Activated CD4-positive, alpha-beta T cell treated with anti-CD3 and anti-CD28 coated beads, Interleukin-2, amount 10 ng/mL, durations not matched to agents 7 days and 5 days (primary cell): ENCODE measurements at places on chromosomes 6 and 20. TPM values are rescaled to one million over a fixed set of nuclear protein-coding genes. Genes with fewer than 3 reads are reported as not detected.

DNA sequence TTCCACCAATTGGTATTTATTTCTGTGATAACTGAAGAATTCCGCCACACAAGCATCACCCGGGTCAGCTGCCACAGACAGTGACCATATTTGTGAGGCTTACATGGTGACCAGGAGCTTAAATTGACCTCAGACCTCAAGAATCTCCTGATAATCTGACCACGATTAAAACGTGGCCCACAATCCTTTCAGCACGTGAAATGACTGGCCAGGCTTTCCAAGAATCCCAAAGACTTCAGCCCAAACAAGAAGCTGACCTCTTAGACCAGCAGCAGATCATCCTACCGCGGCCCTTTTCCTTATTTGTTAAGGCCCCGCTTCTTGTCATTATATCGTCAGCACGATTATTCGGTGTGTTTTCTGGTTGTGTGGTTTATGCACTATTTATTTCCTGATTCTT, 45.6 kb upstream of the CD93 start:
- H3K27me3 ChIP-seq, result peaks cover 5% of the 10 kb centered on the region
- H3K36me3 ChIP-seq, result no peaks in the 10 kb centered on the region
- peaks cover 5% of the 10 kb centered on the region for H3K4me1 ChIP-seq
- no peak overlapping the region for H3K4me3 ChIP-seq
- DNase-seq, result no peak

- no peak for DNase-seq
- peaks cover 77% of the 10 kb centered on the region for H3K27me3 ChIP-seq
- H3K27ac ChIP-seq, result no peak overlapping the region
- peaks cover 3% of the 10 kb centered on the region for H3K36me3 ChIP-seq
Observed at GRCh38 chr20:56628015-56628872, 862 bp upstream of the TFAP2C start.

DNA sequence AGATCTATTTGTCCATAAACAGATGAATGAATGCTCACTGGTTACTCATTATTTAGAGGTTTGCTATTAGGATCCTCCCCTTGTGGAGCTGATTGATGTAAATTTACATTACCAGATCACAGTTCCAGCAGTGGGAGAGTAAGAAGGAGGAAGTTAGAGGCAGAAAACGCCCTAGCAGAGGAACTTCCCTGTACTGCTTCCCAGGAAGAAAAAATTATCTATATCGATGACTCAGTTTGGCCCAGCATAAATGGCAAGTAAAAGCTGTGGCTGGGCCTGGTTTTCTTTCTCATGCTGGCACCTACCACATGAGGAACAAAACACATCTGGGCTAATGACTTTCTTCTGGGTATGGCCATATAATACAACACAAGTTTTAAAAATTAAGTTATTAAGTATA, 35.7 kb downstream of the DNAAF9 start:
- H3K36me3 ChIP-seq, result peaks cover 8% of the 10 kb centered on the region
- H3K4me1 ChIP-seq, result peaks cover 16% of the 10 kb centered on the region
- no peak overlapping the region for H3K4me3 ChIP-seq
- no peak overlapping the region for H3K27ac ChIP-seq
- no peaks in the 10 kb centered on the region for H3K27me3 ChIP-seq

- peaks cover 16% of the 10 kb centered on the region for H3K4me1 ChIP-seq
- peaks cover 29% of the 10 kb centered on the region for H3K27me3 ChIP-seq
- no peaks in the 10 kb centered on the region for H3K36me3 ChIP-seq
- peak overlapping the region; percentile 50 for H3K27ac ChIP-seq
- DNase-seq, result peak; percentile 20
Observed at GRCh38 chr20:37406010-37406998, 60.4 kb downstream of the SRC start.

- H3K4me1 ChIP-seq, result peaks cover 4% of the 10 kb centered on the region
- H3K4me3 ChIP-seq, result no peak overlapping the region
- no peaks in the 10 kb centered on the region for H3K27me3 ChIP-seq
- no peaks in the 10 kb centered on the region for H3K36me3 ChIP-seq
- no peak overlapping the region for H3K27ac ChIP-seq
Observed at GRCh38 chr6:5203546-5203945, 57.2 kb downstream of the LYRM4 start.

DNA sequence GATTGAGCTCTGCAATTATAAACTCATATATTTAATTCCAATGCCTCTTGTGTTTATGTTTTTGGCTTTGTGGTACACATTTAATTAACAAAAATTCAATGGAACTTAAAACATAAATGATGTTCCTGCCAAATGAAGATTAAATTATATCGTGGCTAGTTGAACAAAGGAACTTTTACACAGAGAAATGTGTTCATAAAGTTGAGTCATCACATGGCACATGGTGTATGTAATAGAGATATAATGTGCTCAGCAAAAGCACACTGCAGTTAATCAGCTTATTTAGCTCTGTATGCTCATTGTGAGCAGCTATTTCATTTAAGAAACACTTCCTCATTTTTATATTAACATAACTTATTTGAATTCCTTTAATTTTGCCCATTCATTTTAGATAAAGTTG, 1295.6 kb upstream of the CITED2 start:
- no peaks in the 10 kb centered on the region for H3K4me1 ChIP-seq
- H3K36me3 ChIP-seq, result no peaks in the 10 kb centered on the region
- H3K4me3 ChIP-seq, result no peak overlapping the region
- H3K27me3 ChIP-seq, result no peaks in the 10 kb centered on the region
- no peak overlapping the region for H3K27ac ChIP-seq
- DNase-seq, result no peak

DNA sequence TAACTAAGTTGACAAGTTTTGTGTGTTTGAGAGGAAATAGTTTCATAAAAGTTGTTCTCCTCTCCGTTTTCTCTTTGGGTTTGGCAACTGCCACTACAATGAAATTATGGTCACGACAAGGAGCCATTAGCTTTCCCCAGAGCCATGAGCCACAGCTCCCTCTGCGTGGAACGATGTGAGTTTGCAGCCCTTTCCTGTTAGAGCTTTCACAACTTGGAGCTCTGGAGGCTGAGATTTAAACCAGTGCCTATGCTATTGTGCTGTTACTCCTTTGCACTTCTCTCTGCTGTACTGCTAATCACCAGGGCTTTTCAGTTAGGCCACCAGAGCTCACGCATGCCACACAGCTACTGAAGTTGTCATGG, 29.3 kb upstream of the TXNDC5 start:
- no peak overlapping the region for H3K27ac ChIP-seq
- H3K4me1 ChIP-seq, result no peaks in the 10 kb centered on the region
- no peak for DNase-seq
- no peaks in the 10 kb centered on the region for H3K36me3 ChIP-seq

DNA sequence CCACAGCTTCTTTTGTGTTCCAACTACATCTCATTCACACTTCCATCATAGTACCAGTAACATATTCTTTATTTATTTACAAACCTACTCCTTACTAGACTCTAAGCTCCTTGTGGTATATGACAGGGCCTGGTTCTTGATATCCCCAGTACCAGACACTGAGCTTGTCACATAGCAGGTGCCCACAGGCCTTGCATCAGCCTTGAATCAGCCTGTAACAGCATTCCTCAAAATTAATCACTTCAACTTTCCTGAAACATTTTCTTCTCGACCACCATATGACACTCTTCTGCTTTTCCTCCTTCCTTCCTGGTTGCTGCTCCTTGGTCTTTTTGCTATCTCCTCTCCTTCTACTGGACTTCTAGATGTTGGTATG, 24.7 kb upstream of the SRPK1 start:
- no peaks in the 10 kb centered on the region for H3K36me3 ChIP-seq
- H3K27me3 ChIP-seq, result peaks cover 4% of the 10 kb centered on the region
- no peak for DNase-seq
- H3K27ac ChIP-seq, result no peak overlapping the region
- no peaks in the 10 kb centered on the region for H3K4me1 ChIP-seq
- H3K4me3 ChIP-seq, result no peak overlapping the region

DNA sequence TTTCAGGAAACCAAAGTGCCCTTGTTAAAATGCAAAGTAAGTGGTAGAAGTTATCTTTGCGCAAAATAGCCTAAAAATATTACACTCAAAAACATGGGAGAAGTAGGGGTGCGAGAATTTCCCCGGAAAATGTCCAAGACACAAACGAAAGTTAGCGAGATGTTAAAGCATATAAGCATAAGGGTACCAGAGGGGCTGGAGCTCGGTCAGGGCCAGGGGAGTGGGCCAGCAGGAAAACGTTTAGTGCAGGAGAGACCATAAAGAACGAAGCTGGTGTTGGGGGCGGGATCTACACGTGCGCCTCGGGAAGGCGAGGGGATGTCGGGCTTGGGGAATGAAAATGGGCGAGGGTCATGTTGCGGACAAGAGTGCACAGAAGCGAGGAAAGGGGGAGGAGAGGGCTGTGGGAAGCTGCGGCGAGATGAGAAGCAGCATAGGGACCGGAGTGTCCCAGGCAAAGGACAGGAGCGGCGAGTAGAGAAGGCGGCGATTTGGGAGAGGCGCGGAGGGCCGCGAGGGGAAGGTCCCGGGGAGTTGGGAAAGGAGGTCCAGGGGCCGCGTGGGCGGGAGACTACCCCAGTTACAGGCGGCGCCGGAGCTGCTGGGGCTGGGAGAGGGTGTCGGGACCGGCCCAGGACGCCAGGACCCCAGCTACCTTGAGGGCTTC, 600 bp downstream of the XPO5 start:
- peaks cover 52% of the 10 kb centered on the region for H3K4me1 ChIP-seq
- H3K36me3 ChIP-seq, result peaks cover 43% of the 10 kb centered on the region
- H3K27ac ChIP-seq, result peak overlapping the region; percentile 85
- DNase-seq, result peak; percentile 18
- H3K4me3 ChIP-seq, result peak overlapping the region; percentile 91

GRCh38 chr6:18262702-18263417, 1.5 kb downstream of the DEK start:
- peaks cover 53% of the 10 kb centered on the region for H3K4me1 ChIP-seq
- peak; percentile 65 for DNase-seq
- H3K36me3 ChIP-seq, result peaks cover 61% of the 10 kb centered on the region
- peak overlapping the region; percentile 89 for H3K4me3 ChIP-seq
- H3K27me3 ChIP-seq, result no peaks in the 10 kb centered on the region

- no peak for DNase-seq
- H3K27ac ChIP-seq, result no peak overlapping the region
- no peaks in the 10 kb centered on the region for H3K4me1 ChIP-seq
- no peaks in the 10 kb centered on the region for H3K36me3 ChIP-seq
- no peaks in the 10 kb centered on the region for H3K27me3 ChIP-seq
Observed at GRCh38 chr6:38504996-38505395, 134.7 kb downstream of the BTBD9 start.

DNA sequence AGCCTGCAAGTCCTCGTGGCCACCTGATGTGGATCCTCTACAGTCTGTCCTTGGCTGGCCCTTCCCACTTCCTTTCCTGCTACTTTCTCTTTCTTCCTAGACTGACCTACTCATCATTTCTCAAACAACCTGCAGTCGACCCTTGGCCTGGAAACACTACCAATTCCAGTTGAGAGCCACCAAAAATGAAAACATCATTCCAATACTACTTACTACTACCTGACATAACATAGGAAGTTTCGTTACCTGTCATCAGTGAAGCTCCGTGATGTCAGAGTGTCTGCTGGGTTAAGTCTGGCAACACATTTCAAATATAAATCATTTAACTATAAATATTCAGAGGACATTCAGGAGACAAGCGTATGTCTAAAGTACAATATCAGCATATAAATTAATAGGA, 13.8 kb downstream of the GZF1 start:
- no peaks in the 10 kb centered on the region for H3K27me3 ChIP-seq
- H3K4me1 ChIP-seq, result peaks cover 5% of the 10 kb centered on the region
- no peak overlapping the region for H3K4me3 ChIP-seq
- H3K27ac ChIP-seq, result peak overlapping the region; percentile 15
- DNase-seq, result no peak
- H3K36me3 ChIP-seq, result peaks cover 43% of the 10 kb centered on the region

DNA sequence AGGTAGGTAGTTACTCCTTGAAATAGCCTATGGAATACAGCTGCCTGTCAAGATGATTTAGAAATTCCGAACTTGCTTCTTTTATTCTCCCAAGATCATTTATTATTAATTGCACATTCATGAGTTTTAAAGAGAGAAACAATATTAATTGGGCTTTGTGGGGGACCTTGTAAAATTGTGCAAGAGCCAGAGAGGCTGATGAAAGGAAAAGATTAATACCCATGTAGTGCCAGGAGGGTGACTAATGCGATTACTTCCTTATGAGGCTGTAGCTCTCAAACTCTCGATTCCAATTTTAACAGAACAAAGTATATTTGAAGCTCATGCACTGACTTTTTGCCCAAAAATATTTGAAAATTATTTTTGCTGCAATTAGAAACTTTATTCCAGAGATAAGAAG, 423.8 kb upstream of the ID4 start:
- H3K4me1 ChIP-seq, result no peaks in the 10 kb centered on the region
- H3K36me3 ChIP-seq, result no peaks in the 10 kb centered on the region
- DNase-seq, result no peak
- no peak overlapping the region for H3K27ac ChIP-seq
- H3K27me3 ChIP-seq, result no peaks in the 10 kb centered on the region

DNA sequence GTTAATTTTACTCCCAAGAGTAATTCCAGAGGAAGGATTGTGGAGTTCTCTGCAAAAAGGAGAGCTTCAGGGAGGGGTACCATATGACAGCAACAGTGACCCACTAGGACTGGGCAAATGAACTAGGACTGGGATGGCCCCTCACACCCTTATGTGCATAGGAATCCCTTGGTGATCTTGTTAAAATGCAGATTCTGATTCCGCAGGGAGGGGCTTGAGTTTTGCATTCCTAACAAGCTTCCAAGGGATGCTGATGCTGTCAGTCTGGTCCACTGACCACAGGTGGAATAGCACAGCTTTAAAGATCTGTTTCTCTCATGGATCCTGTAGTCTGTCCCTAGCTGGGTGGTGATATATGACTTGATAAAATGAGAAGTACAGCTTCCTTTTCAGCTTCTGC, 6.3 kb upstream of the FOXA2 start:
- no peaks in the 10 kb centered on the region for H3K36me3 ChIP-seq
- H3K4me3 ChIP-seq, result no peak overlapping the region
- peaks cover 46% of the 10 kb centered on the region for H3K27me3 ChIP-seq
- DNase-seq, result no peak
- no peaks in the 10 kb centered on the region for H3K4me1 ChIP-seq
- no peak overlapping the region for H3K27ac ChIP-seq

DNA sequence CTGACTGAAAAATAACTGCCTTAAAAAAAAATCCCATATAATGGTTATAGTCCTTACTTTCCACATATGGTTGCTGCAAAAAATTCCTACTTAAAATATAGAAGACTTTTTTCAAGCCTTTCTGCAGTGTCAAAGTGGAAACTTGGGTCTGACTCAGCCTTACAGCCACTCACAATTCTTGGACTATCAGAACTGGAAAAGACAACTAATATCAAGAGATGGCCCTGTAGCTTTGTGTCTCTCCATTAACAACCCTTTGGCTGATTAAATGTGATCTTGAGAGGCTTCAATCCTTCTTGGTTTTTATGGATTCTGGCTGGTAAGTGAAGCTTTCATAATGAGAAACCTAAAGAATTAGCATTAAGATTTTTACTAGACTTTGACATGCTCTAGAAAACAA, 307.8 kb downstream of the RNGTT start:
- H3K36me3 ChIP-seq, result peaks cover 18% of the 10 kb centered on the region
- no peak overlapping the region for H3K27ac ChIP-seq
- no peak for DNase-seq
- no peaks in the 10 kb centered on the region for H3K27me3 ChIP-seq
- no peak overlapping the region for H3K4me3 ChIP-seq
- no peaks in the 10 kb centered on the region for H3K4me1 ChIP-seq

LGSN gene
- not detected for total RNA-seq

CAGE1 gene
- total RNA-seq, result 0.12 TPM
